ENCODE measurements at places on chromosomes 13 and 19. TPM values are rescaled to one million over a fixed set of nuclear protein-coding genes. Genes with fewer than 3 reads are reported as not detected.

OR7G2 gene
- total RNA-seq, result not detected

OR7D2 gene
- total RNA-seq, result 0.07 TPM

NEK3 gene
- 15.7 TPM for total RNA-seq

ZNF578 gene
- total RNA-seq, result not detected

VSTM2B gene
- not detected for total RNA-seq

GDF15 gene
- total RNA-seq, result 425 TPM

ZNF844 gene
- total RNA-seq, result not detected

ARHGAP33 gene
- 30.2 TPM for total RNA-seq

SLC8A2 gene
- 0.98 TPM for total RNA-seq

PSG2 gene
- total RNA-seq, result not detected

LILRA1 gene
- not detected for total RNA-seq

TMEM190 gene
- total RNA-seq, result not detected

CCL25 gene
- not detected for total RNA-seq

Data from HCT116 (cell line).